Muscle of leg (tissue), 16 donors: ENCODE measurements at places on chromosomes 6 and 20. TPM values are rescaled to one million over a fixed set of nuclear protein-coding genes. Genes with fewer than 3 reads are reported as not detected.

DZANK1 gene
- polyA plus RNA-seq, result 1.8 TPM

TP53INP2 gene
- polyA plus RNA-seq, result 11.7 TPM

OR2H2 gene
- 0.21 TPM for polyA plus RNA-seq

DNA sequence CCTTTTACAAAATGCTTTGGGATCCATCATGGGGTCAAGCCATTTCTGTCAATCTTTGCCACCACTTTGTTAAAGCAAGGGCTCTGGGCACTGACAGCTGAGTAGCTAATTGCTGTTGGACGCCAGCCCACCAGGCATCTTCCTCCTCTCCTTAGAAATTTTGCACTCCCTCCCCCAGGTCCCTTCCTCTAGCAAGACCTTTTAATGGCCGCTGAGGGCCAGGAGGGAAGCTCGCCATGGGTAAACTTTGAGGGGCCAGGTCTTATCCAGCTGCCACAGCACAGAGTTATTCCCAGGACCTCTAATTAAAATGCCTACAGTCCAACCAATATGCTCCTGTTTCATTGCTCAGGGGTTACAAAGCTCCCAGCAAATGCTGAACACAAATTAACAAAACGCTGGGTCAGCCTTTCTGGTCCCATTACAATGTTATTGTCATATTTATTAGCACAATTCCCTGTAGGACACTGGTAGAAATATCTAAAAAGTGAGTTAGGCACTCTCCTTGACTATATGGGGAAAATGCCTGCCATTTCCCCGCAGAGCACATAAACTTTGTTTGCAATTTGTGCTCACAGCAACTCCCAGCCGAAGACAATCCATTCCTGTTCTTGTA is 16.8 kb downstream of the SCML4 start:
- no peak for DNase-seq

DNA sequence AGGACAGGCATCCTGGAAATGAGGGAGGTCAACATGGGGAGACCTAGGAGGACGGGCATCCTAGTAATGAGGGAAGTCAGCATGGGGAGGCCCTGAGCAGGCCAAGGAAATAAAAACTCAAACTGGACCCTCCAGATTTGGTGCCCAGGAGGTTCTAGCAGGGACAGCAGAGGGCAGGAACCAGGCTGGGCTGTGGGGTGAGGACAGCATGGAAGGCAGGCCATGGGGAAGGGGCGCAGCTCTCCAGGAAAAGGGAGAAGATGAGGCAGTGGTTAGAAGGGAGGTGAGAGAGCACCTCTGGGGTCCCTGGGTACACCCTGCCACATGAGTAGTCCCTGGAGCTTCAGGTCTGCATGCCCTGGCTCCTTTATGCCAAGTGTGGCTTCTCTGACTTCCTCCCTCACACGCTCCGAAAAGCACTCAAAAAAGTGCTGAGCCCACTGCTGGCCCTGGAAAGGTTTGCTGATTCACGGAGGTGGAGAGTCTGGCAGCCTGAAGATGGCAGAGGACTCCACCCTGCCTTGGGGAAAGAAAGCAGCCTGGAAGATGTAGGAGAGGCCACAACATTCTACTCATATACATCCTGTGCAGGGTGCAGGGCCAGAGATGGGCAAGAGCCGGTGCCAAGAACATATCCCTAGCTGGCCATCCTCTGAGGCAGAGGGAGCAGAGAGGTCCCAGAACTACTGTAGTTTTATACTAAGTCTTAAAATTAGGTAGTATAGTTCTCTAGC is 154.9 kb downstream of the MRPL14 start:
- DNase-seq, result peak; percentile 55

DNA sequence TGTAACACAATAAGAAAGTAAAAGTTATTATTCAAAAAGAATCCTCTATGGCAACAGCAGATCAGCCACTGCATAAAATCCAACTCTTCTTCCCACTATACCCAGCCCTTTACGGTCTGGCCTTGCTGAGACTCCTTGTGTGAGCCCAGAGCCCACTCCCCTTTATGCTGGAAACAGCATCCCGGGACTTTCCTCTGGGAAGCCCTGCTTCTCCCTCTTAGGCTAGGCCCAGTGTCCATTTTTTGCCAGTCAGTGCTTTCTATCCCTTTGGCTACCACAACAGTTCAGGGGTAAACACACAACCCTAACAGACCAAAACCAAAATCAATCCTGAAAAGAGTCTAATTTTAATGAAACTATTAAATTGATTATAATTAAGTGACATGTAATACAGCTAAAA is 20.6 kb downstream of the FKBP5 start:
- no peak for DNase-seq

DNA sequence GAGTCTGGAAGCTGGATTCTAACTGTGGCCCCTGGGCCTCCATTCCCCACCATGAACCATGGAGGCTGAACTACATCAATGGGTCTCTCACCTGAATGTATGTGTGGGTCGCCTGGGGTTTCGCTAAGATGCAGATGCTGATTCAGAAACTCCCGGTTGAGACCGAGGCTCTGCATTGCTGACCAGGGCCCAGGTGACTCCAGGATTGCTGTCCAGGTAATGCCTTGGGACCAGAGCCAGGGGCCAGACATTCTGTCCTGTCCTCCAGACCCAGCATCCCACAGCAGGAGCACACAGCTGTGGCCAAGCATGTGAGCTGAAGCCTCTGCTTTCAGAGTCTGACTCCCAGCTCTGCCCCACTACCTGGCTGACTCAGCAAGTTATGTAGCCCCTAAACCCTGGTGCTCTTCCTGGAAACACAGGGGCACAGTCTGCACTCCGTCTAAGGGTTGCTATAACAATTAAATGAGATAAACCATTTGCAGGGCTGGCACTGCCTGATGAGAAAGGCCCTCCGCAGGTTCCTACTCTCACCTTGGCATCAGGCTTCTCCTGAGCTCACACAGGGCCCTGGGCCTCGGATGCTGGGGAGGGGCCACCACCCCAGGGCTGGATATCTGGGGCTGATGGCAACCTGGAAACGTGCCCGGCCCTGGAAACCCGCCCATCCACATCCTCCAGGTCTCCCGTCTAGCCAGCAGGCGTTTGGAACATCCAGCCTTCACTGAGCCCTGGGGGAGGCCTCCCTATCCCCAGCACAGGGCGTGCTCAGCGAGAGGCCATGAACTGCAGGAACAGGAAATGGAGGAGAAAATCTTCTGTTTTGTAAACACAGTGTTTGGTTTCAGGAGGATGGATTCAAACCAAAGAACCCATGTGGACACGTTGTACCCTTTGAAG is 175.7 kb downstream of the DLL1 start:
- no peak for DNase-seq
